ENCODE measurements at places on chromosomes 13 and 19. TPM values are rescaled to one million over a fixed set of nuclear protein-coding genes. Genes with fewer than 3 reads are reported as not detected.

Gene MCEMP1
- 0.59 TPM for total RNA-seq

DNA sequence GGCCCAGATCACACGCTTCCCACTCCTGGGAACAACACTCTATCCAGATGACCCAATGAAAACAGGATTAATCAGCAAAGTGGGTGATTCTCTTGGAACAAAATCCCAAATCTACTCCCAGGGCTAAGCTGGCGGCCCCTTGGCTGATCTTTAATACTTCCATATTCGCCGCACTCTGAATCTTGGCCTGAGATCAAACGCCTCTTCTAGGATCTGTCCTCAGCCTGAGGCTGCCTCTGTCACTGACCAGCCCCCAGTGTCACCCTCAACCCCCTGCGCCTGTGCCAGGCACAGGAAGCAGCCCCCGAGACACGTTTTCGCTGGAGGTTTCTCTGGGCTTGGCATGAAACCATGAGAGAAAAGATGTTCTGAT, 2.4 kb upstream of the CTXN1 start:
- DNase-seq = no peak
- no peak overlapping the region for H3K4me3 ChIP-seq
- no peaks in the 10 kb centered on the region for H3K27me3 ChIP-seq

DNA sequence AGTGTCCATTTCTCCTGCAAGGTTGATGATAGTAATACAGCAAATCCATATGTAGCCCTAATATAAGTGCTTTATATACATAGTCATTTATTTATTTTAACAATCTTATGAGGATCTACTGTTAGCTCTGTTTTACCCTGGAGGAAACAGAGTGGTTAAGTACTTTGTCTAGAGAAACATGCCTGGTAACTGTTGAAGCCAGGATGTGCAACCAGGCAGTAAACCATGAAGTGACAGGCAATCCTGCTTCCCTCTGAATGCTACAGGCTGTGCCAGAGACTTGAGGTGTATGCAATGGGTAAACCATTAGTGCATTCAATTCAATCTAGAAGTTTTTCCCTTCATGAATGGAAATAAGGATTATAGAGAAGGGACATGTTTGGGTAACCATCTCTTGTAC, 911.0 kb downstream of the PCDH17 start:
- H3K4me1 ChIP-seq = no peaks in the 10 kb centered on the region
- H3K4me3 ChIP-seq = no peak overlapping the region
- no peak overlapping the region for H3K27ac ChIP-seq
- H3K36me3 ChIP-seq = no peaks in the 10 kb centered on the region
- DNase-seq = no peak
- no peaks in the 10 kb centered on the region for H3K27me3 ChIP-seq

- H3K27ac ChIP-seq = no peak overlapping the region
- no peaks in the 10 kb centered on the region for H3K36me3 ChIP-seq
- H3K4me1 ChIP-seq = no peaks in the 10 kb centered on the region
- no peak overlapping the region for H3K4me3 ChIP-seq
- peaks cover 24% of the 10 kb centered on the region for H3K27me3 ChIP-seq
Observed at GRCh38 chr13:29878101-29878500, 27.7 kb upstream of the UBL3 start.

DNA sequence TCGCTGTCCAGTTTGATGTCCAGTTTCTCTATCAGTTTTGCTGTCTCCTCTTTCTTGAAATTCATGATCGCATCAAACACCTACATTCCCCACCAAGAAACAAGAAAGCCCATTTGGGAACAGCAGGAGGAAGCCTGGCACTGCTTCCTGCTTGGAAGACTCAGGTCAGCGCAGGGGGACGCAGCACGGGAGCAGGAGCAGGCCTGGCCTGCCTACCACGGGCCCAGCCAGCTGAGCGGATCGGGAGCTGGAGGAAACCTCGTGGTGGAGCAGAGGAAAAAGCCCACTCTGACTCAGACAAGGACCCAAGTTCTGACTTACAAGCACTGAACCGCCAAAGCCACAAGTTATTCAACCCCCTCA, 3.9 kb downstream of the EEF2 start:
- H3K27ac ChIP-seq = no peak overlapping the region
- peaks cover 45% of the 10 kb centered on the region for H3K4me1 ChIP-seq
- H3K27me3 ChIP-seq = no peaks in the 10 kb centered on the region

DNA sequence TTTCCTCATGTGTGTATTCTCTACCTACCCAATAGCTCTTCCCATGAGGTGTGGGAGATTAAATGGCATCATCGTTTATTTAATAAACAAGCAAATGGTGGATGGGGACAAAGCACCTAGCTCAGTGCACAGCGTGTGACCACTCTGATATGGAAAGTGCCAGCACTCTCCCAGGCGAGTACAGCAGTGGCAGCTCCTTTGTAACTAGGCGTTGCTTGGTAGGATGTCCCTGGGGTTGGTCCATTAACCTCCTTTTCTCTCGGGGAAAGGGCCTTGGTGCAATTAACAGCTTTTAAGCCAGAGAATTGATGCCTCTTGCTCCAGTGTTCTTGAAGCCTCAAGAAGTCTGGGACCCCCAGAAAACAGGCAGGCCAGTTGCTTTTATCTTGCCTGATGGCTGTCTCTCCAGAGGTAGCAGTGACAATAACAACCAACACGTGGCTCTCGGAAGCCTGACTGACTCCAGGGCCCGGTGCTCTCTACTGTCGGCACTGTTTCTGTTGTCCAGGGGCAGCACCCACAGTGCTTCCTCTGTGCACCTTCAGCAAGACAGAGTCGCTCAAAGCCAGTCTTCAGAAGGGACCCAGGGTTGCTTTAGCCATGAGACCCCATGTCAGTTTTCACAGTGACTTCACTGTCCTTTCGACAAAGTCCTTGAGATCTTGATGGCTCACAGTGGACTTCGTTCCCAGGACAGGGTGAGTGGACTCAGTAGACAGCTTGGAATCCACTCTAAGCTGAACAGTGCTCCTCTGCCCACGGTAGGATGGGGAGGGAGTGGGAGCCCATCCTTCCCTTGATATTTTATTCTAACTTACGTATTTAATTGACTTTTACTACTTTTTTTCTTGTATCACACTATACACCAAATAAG, 33.9 kb upstream of the NPAS1 start:
- no peaks in the 10 kb centered on the region for H3K4me1 ChIP-seq
- H3K27me3 ChIP-seq = no peaks in the 10 kb centered on the region
- DNase-seq = no peak

- H3K4me3 ChIP-seq = peak within 1 kb of the TSS; percentile 73
- peaks cover 2% of the 10 kb centered on the region for H3K36me3 ChIP-seq
- DNase-seq = peak; percentile 24
- peak within 1 kb of the TSS; percentile 65 for H3K27ac ChIP-seq
- peaks cover 46% of the 10 kb centered on the region for H3K4me1 ChIP-seq
Observed at GRCh38 chr19:46745521-46746280, at the start of gene FKRP. Gene FKRP, plus strand, starts transcription at chr19:46746057. Its CDS starts 9,394 bp downstream, at chr19:46755451.

DNA sequence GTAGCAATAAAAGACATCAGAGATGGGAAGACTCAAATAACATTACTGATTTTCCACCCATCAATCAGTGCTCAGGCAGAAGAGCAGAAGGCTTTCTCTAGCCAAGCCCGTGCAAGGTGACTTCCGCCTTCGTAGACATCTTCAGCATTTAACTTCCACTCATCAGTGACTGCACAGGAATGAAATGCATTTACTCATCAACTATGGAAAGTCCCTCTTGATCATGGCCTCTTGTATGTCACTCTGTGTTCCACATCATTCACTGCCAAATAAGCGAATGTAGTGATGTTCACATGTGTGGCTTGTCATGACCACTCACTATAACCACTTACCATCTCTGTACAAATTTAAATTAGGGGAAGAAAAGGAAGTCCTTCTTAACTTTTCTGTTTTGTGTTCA, 49.4 kb downstream of the SACS start:
- no peak overlapping the region for H3K4me3 ChIP-seq
- H3K36me3 ChIP-seq = no peaks in the 10 kb centered on the region
- peaks cover 4% of the 10 kb centered on the region for H3K4me1 ChIP-seq
- H3K27ac ChIP-seq = no peak overlapping the region
- DNase-seq = no peak
- no peaks in the 10 kb centered on the region for H3K27me3 ChIP-seq

DNA sequence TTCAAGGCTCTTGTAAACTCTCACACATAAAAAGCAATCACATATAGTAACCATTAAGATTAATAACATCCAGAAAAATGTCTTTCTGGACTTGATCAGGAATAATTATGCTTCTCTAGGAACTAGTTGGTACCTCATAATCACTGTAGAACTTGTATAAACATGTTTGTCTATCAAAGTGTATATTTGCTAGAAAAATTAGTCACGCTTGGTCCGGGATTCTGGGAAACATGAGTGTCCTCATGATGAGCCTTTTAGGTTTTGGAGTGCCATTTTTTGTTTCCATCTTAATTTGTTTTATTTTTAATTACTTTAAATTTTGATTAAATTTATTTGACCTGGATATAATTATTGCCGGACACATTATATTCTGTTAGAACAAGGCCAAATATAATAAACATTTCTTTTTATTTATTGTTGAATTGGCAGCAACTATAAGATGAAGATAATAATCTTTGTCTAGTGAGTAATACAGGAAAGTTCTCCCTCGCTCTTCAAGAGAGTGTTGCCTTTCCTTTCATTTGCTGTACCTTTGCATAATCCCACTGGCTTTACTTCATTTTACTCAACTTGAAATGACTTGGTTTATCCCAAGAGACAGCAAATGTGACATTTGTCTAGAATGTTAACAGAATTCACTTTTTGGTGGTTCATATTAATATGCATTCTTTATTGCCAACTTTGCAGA, 207.0 kb downstream of the NALCN start:
- no peaks in the 10 kb centered on the region for H3K4me1 ChIP-seq
- no peaks in the 10 kb centered on the region for H3K36me3 ChIP-seq
- DNase-seq = no peak
- H3K27me3 ChIP-seq = no peaks in the 10 kb centered on the region
- no peak overlapping the region for H3K4me3 ChIP-seq

DNA sequence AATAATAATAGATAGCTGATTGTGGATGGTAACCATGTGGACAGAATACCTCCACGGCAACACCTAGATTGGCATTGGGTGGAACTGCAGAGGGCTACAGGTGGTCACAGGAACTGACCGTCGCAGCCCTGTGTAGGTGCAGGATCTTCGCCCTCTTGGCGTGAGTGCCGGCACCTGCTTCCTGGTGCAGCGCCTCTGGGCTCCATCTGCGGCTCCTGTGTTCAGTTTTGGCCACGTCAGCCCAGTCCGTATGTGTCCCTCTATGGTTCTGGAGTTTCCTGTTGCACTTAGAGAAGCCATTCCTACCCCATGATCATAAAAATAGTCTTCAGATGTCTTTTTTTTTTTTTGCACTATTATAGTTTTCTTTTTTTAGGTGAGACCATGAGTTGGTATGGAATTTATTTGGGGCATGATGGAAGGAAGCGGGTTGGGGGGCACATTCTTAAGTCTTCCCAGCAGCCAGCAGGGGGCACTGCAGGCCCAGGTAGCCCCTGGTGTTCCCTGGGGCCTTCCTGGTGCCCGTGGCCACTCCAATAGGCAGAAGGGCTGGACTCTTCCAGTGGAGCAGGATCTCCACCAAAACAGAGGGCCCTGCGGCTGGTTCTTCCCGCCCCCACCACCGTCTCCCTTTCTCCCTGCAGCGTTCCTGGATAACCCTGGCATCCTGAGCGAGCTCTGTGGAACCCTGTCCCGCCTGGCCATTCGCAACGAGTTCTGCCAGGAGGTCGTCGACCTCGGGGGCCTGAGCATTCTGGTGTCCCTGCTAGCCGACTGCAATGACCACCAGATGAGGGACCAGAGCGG, 10.1 kb upstream of the SLC25A42 start:
- peaks cover 53% of the 10 kb centered on the region for H3K36me3 ChIP-seq
- H3K4me3 ChIP-seq = no peak overlapping the region
- peak; percentile 60 for DNase-seq
- no peak overlapping the region for H3K27ac ChIP-seq
- H3K4me1 ChIP-seq = no peaks in the 10 kb centered on the region

DNA sequence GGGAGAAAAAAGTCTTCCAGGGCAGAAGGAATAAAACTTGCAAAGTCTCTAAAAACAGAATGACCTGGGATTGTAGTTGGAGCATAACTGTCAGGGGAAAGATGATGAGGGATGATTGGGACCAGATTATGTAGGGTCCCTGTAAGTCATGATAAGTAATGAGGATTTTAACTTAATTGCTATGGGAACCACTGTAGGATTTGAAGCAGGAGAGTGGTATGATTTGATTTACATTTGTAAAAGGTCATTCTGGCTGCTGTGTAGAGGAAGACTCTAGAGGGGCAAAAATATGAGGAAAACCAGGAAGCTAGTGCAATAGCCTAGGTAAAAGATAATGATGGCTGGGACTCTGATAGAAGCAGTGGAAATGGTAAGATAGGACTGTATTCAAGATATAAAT, 900.2 kb downstream of the DIAPH3 start:
- H3K27me3 ChIP-seq = no peaks in the 10 kb centered on the region
- no peak overlapping the region for H3K4me3 ChIP-seq
- H3K36me3 ChIP-seq = no peaks in the 10 kb centered on the region
- no peak for DNase-seq

DNA sequence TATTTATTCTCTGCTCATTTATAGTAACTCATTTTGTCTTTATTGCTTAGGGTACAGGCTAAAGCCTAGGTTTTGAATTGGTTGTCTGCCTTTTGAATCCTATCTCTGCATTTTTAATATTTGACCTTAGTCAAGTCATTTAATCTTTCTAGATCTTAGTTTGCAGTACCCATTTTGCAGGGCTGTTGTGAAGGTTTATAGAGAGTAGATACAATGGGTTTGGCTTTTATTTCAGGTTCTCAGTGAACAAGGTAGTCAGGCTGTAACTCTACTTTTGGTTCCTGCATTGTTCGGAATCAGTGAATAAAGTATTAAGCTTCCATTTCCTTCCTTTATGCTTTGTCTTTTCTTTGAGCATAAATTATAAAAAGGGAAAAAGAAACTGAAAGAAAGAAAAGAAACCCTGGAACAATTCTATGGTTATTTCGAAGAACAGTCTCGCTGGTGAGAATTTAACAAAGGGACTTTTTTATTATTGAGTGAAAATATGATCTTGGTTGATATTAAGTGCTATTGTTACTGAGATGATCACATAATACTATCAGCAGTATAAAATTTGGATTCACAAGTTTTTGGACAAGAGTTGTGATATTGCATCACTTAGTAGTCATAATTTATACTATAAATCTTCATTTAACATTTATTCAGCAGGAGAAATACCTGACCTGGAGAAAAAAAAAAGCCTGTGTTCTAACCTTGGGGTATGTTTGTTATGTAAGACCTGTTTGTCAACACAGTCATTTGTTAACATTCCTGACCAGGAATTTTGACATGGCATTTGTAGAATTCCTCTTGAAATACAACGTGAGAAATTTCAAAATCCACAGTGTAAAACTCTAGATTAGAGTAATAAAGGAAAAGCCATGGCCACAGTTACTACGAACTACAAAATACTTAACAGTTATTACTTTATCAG, 91.3 kb downstream of the ZMYM2 start:
- peaks cover 14% of the 10 kb centered on the region for H3K4me1 ChIP-seq
- peak overlapping the region; percentile 73 for H3K4me3 ChIP-seq
- peak; percentile 42 for DNase-seq
- peaks cover 23% of the 10 kb centered on the region for H3K36me3 ChIP-seq
- H3K27me3 ChIP-seq = no peaks in the 10 kb centered on the region
- peak overlapping the region; percentile 47 for H3K27ac ChIP-seq

- H3K36me3 ChIP-seq = peaks cover 17% of the 10 kb centered on the region
- H3K4me1 ChIP-seq = peaks cover 61% of the 10 kb centered on the region
Observed at GRCh38 chr13:48234566-48235340, 1.7 kb downstream of the ITM2B start.

All from CD4-positive, CD25-positive, alpha-beta regulatory T cell (primary cell).